ENCODE measurements at places on chromosomes 3 and 15.

- no peak for DNase-seq
Observed at GRCh38 chr3:8975081-8976020, 12.1 kb upstream of the RAD18 start.

DNA sequence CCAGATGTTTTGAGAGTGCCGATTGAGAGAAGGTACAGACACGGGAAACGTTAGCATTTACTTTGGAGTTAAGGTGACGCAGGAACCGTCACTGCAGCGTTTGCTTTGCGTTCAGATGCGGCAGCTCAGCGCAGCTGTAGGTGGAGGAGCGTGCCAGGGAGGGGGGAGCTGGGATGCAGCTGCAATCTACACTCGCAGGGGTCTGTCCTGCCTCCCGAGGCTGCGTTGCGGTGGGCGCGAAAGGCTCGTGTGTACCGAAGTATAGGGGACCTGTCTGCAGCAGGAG is 425 bp upstream of the FYTTD1 start:
- DNase-seq: peak; percentile 67

GRCh38 chr3:33006081-33006480 is 54.6 kb downstream of the CCR4 start:
- DNase-seq: no peak

GRCh38 chr15:68220967-68221366 is 8.6 kb downstream of the CLN6 start:
- no peak for DNase-seq

GRCh38 chr3:194930377-194931204 is 244.9 kb downstream of the FAM43A start:
- peak; percentile 51 for DNase-seq

DNA sequence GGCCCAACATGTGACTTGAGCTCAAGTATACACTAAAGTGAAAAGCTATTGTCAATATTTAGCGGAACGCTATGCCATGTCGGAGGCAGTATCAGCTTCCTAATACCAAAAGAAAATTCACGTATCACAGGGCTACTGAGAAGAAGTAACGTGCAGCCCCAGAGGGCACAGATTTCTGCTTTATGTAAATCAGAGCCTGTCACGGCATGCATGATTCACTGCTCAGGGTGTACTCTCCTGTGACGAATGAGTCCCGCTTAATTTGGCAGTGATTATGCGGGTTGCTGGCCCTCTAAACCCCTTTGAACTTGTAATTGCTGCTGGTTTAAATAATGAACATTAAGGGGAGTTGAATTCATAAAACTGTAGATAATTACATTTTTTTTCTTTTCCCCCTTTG is 85.3 kb downstream of the MEIS2 start:
- no peak for DNase-seq

- no peak for DNase-seq
Observed at GRCh38 chr15:87986776-87987175, 269.8 kb downstream of the NTRK3 start.

DNA sequence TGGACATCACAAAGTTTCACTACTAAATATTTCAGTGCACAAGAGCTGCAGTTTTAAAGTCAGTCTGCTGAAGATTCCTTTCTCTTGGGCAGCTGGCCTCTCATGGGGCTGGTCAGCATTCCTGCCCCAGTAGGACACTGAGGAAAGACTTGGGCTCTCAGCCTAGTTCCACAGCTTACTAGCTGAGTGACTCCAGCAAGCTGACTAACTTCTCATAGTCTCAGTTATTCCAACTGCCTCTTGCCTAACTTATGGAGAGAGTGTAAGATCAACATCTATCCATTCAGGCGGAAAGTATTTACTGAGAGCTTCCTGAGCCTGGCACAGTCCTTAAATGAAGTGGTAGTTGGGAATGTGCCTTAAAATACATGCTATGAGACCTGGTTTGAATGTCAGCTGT is 27.0 kb downstream of the TM4SF4 start:
- no peak for DNase-seq

- DNase-seq: no peak
Observed at GRCh38 chr3:136657526-136657925, 94.7 kb downstream of the STAG1 start.

GRCh38 chr15:91393186-91393585 is 293.1 kb downstream of the SV2B start:
- DNase-seq: no peak

DNA sequence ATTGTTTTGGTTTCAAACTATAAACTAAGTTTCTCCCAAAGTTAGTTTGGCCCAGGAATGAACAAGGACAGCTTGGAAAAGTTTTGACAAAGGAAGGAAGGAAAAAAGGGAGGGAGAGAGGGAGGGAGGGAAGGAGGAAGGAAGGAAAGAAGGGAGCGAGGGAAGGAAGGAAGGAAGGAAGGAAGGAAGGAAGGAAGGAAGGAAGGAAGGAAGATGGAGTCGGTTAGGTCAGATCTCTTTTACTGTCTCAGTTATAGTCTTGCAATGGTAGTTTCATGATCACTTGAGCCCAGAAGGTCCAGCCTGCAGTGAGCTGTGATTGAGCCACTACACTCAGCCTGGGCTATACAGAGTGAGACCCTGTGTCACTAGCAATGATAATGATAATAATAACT is 12.3 kb upstream of the UBXN7 start:
- DNase-seq: no peak

- DNase-seq: no peak
Observed at GRCh38 chr3:24299806-24300626, 194.6 kb downstream of the THRB start.

DNA sequence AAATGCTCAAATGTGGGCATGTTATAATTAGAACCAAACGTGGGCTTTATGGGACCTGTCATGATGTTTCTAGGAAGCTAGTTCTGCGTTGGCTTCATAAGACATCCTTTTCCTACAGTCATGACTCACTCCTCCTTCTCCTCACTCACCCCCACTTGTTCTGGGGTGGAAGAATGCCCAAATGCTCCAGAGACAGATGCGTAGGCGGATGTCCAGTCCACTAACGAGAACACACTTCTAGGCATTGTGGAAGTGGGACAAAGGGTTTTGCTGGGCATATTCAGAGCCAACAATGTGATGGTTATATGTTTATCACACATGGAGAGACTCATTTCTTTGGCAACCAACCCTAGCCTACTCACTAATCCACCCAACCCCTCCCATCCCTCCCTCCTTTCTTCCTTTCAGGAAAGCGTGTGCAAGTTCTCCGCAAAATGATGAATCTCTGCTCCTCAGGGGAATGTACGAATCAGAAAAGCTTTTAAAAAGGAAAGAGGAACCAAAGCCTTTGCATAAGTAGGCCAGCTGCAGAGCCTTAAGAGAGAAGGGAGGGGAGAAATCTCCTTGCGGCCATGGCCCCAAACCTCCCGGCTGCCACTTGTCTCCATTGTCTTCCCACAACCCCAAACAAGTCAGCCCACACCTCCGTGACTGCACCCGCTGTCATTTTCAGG is 123.0 kb upstream of the SPRED1 start:
- DNase-seq: no peak
